ENCODE measurements at places on chromosomes 3 and 15. TPM values are rescaled to one million over a fixed set of nuclear protein-coding genes. Genes with fewer than 3 reads are reported as not detected.
A peak's percentile ranks its signal among the peaks of the same experiment; 100 is the strongest.

- DNase-seq: no peak
Measured at GRCh38 chr3:31729573-31729972, 196.8 kb downstream of the STT3B start.

DNA sequence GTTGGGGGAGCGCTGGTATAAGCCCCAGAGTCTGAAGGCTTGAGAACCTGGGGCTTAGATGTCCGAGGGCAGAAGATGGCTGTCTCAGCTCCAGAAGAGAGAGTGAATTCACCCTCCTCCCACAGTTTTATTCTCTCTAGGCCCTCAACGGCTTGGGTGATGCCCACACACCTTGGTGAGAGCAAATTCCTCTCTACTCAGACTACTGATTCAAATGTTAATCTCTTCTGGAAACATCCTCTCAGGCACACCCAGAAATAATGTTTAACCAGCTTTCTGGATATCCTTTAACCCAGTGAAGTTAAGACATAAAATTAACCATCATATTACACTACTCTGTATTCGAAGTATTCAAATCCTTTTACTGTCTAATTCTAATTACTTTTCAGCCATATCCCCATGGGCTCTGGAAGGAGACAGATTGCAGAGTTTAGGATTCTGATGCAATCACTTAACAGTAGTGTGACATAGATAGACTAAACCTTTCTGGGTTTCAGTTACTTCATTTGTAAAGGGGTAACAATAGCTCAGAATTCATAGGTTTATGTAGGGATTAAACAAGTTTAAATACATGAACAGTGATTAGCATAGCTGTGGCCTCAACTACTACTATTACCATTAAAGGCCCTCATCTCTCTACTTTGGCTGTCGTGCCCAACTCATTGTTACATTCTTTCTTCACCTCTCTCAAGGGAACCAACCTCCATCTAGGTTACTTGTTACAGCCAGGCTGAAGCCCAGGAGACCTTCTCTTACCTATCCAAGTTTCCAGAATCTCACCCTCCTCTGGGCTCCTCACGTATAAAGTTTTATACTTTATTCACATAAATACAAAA lies 25.7 kb upstream of the ANO10 start:
- DNase-seq: no peak

DNA sequence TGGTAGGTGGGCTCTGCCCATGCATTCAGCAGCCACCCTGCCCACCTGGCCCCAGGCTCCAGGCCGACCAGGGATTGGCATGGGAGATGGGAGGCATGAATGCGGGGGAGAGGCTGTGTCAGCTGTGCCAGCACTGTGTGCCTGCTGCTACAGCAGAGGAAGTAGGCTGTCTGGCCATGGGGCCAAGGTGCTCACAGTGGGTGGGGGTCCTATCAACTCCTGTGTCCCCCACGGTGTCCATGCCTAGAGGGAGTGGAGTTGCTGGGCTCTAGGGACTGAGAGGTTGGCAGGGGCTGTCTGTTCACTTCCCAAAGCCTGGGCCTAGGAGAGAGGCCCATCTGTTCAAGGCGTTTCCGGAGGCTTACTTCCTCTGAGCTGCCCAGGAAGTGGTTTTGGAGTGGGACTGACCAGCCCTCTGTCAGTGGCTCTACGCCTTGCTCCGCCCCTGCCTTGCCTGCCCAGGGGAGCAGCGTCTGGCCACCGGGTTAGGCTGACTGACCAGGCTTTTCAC lies 5.8 kb downstream of the PRKCD start:
- DNase-seq: peak; percentile 79

DNA sequence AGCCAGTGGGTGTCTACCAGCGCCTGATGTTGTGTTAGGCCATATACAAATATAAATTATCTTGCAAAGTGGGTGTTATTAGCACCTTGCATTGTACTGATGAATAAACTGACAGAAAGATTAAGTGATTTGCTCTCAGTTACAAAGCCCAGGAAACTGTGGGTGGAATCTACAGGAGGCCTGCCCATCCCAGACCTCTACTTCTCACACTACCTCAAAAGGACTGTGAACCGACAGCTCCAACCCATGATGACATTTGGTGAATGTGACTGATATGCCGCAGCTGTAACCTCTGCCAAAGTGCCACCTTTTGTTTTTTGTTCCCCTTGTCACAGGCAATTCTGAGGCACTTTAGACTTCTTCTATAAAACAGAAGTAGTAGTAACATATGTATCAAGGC lies 43.7 kb upstream of the KCNMB2 start:
- no peak for DNase-seq

GRCh38 chr3:129106320-129106719 lies 15.3 kb downstream of the RAB43 start:
- peak; percentile 46 for DNase-seq

SRGAP3 gene
- 6.4 TPM for total RNA-seq
